Anterior cingulate cortex (tissue), 58 donors: ENCODE measurements at places on chromosomes 6 and 20.

DNA sequence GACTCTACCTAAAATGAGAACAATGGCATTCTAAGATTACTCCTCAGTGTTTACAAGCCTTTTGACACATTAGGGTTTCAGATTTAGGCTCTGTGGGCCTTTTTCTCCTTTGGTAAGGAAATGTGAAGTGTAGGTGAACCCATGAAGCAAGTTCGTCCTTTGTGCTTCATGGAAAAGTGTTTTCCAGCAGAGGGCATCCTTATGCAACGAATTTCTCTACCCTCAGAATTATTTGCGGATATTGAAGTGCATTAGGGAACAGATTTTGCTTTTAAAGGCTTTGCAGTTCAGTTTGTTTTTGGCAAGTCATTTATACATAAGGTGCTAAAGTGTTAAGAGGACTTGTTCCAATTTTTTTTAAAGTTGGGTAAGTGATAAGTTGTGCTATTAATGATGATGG, 55.7 kb upstream of the FERMT1 start:
- DNase-seq: no peak

DNA sequence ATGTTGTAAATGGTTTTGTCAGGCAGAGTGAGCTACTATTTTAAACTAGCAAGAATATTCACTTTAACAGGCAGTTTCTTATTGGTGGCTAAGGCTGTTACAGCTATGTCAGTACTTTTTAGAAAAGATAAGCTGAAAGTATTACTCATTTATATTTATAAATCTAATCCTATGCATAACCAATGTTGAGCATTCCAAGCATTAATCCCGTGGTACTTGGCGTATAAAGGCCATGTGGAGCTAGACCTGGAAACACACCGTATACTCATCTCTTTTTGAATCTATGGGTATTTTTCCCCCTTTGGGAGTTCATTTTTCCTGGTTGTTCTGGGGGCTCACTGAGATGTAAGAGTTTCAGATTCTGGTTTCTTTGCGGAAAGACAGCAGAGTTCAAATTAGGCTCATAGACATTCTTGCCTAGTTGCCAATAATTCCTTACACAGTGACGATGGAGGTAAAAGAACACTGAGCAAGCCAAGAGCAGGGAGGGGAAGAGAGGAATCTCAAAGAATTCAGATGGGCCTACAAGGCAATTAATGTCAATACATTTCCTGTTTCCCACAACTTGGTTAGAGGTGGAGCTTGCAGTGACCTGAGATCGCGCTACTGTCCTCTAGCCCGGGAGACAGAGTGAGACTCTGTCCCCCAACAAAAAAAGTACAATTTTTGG, 211.5 kb downstream of the SOX4 start:
- no peak for DNase-seq

DNA sequence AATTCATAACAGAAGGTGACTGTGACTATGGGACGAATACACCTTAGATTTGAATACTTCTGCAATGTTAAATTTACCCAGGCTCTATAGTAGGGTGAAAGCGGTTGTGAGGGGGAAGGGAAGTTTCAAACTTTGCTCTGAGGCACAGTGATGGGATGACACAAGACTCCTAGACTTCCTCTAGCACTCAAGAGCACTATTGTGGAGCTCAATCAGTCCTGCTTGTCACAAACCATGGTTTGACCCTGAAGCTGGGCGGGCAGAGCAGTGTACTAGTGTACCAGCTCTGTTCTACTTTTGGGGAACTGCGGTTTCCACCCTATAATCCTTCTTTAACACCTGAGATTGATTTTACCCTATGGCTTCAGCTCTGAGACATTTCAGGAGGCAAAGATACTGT, 17.1 kb downstream of the TRIM27 start:
- DNase-seq: no peak

GRCh38 chr20:39985271-39985827, 703.7 kb downstream of the MAFB start:
- DNase-seq: no peak

- DNase-seq: no peak
These were observed 6.4 kb downstream of the TNFRSF21 start for GRCh38 chr6:47303342-47303741.

GRCh38 chr20:40438161-40438830, 250.7 kb downstream of the MAFB start:
- DNase-seq: no peak

DNA sequence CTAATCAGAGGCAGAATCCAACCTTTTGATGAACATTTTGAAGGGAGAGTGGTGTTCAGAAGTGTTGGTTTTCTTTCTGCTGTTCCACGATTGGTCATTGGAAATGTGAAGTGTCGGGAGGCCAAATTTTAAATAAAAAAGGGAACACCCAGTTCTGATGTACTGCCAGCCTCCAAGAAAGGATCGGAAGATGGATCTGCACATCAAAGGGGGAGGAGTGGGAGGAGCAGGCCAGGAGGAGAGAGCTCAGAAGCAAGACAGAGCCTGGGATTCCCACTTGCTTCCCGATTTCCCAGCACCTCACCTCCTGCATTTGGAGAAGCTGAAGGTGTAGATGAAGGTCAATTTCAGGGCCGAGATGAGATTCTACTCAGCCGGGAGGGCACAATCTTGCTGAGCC, 55.9 kb upstream of the NAA20 start:
- no peak for DNase-seq

GRCh38 chr6:22706651-22707050, 137.3 kb downstream of the HDGFL1 start:
- no peak for DNase-seq

- peak; percentile 59 for DNase-seq
These were observed at the start of gene RAD21L1 for GRCh38 chr20:1225783-1226654. Gene RAD21L1, plus strand, starts transcription at chr20:1226044. Its CDS starts 2,410 bp downstream, at chr20:1228454.

DNA sequence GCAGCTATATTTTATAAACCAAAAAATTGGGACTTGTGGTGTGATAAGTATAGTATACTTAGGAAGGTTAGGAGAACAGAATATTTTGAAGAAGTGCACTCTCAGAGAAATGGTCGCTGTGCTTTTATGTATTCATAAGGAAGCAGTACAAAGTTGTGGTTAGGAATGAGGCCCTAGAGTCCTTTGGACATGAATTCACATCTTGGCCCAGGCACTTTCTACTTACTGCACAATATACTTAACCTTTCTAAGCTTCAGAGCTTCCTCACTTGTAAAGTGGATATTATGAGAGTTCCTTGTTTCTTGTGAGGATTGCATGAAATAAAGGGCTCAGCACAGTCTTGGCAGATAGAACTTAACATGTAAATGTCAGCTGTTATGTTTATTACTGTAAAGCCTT, 21.0 kb upstream of the SERINC3 start:
- DNase-seq: no peak

DNA sequence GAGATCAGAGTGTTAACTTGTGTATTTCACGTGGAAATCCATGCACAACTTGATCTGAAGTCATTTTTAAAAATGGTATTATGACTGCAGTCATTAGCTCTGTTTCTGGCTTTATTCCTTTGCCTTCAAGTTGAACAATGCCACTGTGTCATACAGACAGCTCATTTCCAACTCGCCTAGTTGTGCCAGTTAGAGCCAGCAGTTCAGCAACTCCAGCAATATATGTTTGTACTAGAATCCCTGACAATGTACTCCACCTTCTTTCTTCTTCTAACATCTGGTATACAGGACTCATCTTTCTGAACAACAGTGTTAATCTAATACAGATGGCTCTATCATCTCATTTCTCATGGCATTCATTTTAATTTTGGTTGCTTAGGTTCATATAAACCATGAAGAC, 418.3 kb upstream of the POU3F2 start:
- DNase-seq: peak; percentile 13

DNA sequence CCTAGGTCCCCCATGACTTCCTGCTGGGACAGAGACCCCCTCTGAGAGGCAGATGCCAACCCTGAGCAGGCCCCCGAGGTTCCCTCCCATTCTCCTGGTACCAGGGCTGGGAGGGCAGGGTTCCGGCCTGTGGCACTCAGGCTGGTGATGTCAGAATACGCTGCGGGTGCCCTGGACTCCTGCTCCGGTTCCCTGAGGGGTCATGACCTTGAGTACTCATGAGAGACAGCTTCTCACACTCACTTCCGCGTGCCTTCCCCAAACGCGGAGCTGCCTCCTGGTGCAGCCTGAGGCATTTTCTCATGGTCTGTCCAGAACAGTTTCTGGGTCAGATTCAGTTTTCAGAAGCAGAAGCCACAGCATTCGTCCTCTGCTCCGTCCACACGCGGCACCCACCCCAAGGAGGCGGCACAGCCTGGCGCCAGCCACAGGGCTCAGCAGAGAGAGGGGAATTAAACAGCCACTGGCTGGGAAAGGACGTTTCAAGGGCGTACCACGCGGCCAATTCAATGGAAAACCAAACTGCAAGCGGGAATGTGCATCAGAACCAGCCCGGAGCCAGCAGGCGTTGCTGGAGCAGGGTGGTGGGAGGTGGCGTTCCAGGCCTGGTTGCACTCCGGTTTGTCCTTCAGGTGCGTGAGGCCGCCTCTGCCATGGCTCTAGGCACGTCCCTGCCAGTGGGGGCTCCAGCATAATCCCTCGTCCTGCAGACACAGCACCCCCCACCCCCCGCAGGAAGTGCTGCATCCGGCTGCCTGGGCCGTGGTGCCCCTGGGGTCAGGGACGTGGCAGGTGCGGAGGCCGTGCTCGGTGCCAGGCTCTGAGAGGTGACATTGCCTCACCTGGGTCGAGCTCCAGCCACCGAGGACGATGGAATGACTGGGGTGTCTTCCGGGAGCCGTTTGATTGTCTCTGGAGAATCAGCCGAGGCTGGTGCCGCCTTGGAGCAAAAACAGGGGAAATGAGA, 58.3 kb upstream of the BHLHE23 start:
- no peak for DNase-seq

- no peak for DNase-seq
These were observed 130.9 kb downstream of the DTNBP1 start for GRCh38 chr6:15531973-15532372.

GRCh38 chr20:47724396-47724795, 60.9 kb downstream of the SULF2 start:
- no peak for DNase-seq

DNA sequence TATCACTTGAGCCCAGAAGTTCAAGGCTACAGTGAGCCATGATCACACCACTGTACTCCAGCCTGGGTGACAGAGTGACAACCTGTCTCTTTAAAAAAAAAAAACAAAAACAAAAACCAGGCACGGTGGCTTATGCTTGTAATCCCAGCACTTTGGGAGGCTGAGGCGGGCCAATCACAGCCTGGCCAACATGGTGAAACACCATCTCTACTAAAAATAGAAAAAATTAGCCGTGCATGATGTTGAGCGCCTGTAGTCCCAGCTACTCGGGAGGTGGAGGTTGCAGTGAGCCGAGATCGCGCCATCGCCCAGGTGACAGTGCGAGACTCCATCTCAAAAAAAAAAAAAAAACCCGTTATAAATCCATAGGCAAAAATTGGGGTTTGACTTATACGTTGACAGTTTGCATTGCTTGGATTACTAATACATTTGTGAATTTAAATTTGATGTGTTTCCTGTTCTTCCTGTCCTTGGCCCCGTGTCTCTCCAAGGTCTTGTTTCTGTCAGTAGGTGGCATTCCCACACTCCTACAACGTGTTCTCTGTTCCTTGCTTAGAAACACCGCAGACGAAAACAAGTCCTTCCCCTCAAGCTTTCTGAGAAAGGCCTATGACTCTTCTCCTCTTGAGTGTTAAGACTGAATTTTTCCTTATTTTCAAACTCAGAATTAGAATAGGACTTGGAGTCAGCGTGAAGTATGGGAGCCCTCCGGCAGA, 147.0 kb downstream of the DTNBP1 start:
- DNase-seq: no peak

DNA sequence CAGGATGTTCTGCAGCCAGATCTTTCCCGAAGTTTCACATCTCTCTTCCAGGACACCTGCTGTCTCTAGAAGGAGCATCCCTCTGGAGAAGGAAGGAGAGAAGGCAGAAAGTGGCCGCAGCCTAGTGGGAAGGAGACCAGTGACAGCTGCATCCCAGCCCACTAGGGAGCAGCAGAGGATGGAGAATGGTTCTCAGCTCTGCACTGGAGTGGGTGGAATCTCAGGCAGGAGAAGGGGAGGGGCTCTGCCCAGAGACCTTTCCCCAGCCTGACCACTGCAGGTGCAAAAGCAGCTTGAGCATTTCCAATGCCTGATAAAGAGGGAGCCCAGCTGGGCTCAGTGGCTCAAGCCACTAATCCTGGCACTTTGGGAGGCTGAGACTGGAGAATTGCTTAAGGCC, 32.3 kb downstream of the NCR2 start:
- DNase-seq: peak; percentile 61

DNA sequence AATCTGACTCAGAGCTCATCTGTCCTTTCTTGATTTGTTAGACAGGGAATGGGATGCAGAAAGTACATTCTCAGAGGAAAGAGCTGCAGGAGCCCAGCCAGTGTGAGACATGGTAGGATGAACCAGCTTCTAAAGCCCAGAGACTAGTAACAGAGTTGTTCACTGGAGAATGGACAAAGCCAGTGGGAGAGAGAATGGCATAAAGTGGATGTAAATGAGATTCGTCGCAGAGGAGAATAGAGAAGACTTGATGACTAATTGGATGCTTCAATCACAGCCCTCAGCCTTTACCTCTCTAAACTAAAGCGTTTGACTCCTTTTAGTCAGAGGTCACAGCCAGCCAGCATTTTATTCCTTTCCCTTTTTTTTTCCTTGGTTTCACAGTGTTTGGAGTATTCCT, 25.5 kb upstream of the L3MBTL3 start:
- no peak for DNase-seq
